B cell (primary cell): ENCODE measurements at places on chromosomes 5 and 9.

GRCh38 chr5:56071470-56071869 lies 76.7 kb upstream of the IL6ST start:
- no peak for DNase-seq
- H3K36me3 ChIP-seq, result no peaks in the 10 kb centered on the region
- peaks cover 13% of the 10 kb centered on the region for H3K4me1 ChIP-seq
- no peaks in the 10 kb centered on the region for H3K27me3 ChIP-seq
- no peak overlapping the region for H3K4me3 ChIP-seq

GRCh38 chr5:111755942-111756381 lies 1.0 kb downstream of the NREP start:
- H3K27ac ChIP-seq, result no peak overlapping the region
- peak; percentile 8 for DNase-seq

DNA sequence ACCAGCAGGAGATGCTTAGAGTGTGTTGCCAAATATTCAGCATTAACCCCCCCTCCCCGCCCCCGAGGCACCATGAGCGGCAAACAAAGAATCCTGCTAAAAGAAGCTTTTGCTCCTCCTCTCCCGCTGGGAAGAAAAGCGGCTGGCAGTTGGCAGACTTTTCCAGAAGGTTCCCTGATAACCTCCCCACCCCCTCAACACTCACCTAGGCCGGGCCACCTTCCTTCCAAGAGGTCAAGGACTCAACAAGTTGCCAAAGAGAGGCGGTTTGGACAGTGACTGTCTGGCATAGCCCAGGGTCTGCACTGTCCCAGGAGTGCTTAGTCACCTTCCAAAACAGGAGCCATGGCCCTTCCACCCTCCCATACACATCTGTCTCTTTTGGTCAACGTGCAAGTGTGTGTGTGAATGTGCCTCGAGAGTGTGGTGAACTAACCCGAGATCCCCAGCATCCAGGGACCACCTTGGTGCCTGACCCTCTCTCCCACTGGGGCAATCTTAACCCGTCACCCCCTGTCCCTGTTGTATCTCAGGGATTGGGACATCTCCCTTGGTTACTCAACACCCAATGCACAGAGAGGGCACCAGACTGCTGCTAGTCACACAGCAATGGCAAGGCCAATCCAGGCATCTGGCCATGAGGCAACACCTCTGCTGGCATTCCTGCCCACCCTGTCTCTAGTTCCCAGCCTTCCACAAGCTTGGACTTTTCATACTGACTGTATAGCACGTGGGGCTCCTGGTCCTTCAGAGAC lies 18.9 kb downstream of the CAMK2A start:
- DNase-seq, result no peak
- no peaks in the 10 kb centered on the region for H3K4me1 ChIP-seq
- no peak overlapping the region for H3K4me3 ChIP-seq
- no peak overlapping the region for H3K27ac ChIP-seq

GRCh38 chr5:96942911-96943310 lies 7.0 kb downstream of the LNPEP start:
- H3K36me3 ChIP-seq, result no peaks in the 10 kb centered on the region
- no peak overlapping the region for H3K4me3 ChIP-seq
- peaks cover 37% of the 10 kb centered on the region for H3K4me1 ChIP-seq
- no peaks in the 10 kb centered on the region for H3K27me3 ChIP-seq
- peak overlapping the region; percentile 70 for H3K27ac ChIP-seq
- DNase-seq, result no peak

GRCh38 chr5:116382874-116383266 lies 191.8 kb downstream of the SEMA6A start:
- H3K4me1 ChIP-seq, result no peaks in the 10 kb centered on the region
- H3K27ac ChIP-seq, result no peak overlapping the region
- no peaks in the 10 kb centered on the region for H3K27me3 ChIP-seq
- no peak overlapping the region for H3K4me3 ChIP-seq
- peaks cover 11% of the 10 kb centered on the region for H3K36me3 ChIP-seq
